ENCODE measurements at places on chromosomes 6 and 20.

DNA sequence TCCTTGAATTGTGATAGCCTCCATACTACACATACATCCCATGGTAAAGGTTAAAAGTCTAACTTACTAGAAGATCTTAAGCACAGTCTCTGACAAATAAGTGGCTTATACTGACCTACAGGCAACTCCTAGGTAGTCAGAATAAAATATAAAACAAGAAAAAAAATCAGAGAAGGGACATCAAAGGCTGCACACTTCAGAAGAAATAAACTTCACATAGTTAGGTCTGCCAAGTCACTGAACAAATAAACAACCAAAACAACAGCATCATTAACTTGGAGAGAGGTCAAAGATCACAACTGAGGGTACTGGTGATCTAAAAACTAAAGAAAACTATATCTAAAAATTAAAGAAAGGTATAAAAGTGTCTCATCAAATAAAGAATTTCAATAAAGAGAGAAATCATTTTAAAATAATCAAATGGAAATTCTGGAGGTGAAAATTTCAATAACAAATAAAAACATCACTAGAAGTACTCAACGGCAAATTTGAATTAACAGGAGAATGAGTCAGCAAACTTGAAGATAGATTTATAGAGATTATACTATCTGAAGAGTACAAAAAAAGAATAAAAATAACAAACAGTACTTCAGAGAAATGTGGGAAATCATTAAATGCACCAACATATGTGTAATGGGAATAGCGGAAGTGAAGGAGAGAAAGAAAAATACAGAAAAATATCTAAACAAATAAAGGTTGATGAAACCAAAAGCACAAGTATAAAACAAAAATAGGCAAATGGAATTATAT lies 88.0 kb upstream of the UST start:
- DNase-seq, result no peak

DNA sequence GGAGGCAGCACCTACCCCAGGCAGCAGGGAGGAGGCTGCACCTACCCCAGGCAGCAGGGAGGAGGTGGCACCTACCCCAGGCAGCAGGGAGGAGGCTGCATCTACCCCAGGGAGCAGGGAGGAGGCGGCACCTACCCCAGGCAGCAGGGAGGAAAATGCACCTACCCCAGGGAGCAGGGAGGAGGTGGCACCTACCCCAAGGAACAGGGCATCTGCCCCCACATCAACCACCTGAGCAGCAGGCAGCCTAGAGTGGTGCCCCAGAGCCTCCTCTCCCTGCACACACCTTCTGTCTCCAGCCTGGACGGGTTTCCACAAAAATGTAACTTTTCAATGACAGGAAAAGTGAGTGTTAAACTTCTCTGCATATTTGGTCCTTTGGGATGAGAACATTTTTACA lies 10.2 kb downstream of the KCNQ2 start:
- DNase-seq, result no peak

GRCh38 chr6:37684801-37685200 lies 12.9 kb downstream of the MDGA1 start:
- no peak for DNase-seq

- no peak for DNase-seq
Observed at GRCh38 chr6:55668591-55668990, 89.6 kb upstream of the HMGCLL1 start.

DNA sequence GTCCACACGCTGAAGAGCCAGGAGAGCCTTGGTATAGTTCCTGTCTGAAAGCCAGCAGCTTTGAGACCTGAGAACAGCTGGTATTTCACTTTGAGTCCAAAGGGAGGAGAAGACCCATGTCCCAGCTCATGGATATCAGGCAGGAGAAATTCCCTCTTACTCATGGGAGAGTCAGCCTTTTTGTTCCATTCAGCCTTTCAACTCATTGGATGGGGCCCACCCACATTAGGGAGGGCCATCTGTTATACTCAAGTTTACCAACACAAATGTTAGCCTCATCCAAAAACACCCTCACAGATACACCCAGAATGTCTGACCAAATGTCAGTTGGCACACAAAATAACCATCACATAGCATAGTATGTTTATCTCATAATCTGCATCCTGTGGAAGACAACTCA lies 80.1 kb downstream of the GMDS start:
- no peak for DNase-seq

DNA sequence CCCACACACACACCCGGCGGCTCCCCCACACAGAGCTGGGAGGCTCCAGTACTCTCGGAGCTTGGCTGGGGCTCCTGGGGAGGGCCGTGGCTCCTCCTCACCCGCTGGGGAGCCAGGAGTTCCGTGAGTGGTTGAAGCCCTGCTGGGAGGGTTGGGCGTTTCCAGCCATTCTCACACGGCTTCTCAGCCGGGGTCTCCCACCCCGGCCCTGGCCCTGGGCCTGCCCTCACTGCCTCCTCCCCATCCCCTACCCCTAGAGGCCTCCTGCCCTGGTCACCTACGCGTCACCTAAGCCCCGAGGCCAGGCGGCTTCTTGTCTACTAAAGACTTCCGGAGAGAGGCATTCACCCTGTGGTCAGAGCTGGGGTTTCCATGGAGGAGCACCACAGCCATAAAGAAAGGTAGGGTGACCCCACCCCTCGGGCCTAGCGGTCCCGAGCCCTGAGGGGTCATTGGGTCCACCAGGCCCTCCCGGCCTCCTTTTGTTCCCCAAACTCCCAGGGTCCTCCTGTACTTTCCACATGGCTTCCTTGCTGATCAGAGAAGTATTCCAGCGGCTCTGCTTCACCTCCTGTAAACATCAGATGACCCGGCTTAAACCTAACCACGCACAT lies 99.3 kb downstream of the TTLL2 start:
- DNase-seq, result no peak

DNA sequence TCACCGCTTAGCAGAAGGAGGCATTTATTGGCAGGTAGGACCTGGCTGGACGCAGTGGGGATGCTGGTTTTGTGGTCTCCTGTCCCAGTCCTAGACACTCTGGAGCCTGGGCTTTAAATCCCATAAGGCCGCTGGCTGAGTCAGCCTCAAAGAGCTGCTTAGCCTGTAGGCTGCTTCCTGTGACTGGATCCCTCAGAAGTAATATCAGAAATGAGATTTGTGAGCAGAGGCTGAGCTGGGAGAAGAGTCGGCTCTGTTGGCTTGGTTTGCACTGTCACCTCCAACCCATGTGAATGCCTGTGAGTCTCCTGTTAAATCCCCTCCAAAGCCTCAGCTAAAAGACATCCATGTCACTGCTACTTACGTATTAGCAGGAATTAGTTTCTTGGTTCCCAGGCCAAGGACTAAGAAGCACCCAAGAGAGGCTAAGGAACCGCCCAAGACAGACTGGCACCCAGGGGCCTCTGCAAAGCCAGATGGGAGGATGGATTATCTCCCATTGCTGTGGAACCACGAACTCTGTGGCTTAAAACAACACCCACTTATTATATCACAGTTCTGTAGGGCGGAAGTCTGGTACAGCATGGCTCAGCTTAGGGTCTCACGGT lies 289.4 kb downstream of the CDC5L start:
- no peak for DNase-seq

DNA sequence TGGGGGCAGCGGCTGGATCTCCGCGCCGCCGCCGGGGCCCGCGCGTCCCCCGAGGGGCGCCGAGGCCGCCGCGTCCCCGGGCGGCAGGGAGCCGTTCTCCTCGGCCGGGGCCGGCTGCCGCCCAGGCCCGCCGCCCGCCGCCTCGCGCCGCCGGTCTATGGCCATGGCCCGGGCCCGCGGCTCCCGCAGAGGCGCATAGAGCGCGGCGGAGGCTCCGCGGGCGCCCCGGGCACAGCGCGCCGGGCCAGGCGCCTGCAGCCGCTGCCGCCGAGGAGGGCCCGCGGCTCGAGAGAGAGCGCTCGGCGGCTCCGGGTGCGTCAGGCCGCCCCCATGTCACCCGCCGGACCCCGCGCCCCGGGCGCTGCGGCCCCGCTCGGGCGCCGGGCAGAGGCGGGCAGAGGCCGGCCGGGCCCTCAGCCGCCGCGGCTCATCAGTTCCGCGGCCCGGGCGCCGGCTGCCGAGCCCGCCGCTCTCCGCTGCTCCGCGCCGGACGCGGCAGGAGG lies 404 bp downstream of the SLC22A23 start:
- no peak for DNase-seq

- DNase-seq, result no peak
Observed at GRCh38 chr6:14217728-14218518, 100.4 kb downstream of the CD83 start.

GRCh38 chr6:161104966-161105365 lies 113.4 kb downstream of the MAP3K4 start:
- DNase-seq, result no peak

GRCh38 chr6:63458480-63459115 lies 113.7 kb upstream of the LOC128125822 start:
- no peak for DNase-seq

DNA sequence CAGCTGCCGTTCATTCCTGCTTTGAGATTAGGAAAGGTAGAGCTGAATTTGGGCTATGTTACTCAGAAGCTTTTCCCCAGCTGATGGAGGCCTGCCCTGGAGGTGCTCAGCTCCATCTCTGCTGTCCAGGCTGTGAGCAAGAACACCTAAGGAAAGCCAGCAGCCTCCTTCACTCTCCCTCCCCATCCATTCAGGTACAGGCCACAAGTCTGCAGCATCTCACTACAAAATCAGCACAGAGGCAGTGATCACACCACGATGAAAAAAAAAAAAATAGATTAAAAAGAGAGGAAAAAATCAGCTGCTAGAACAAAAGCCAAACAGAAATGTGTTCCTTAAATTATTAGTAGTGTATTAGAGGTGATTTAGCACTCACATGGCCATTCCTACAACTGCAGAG lies 515.0 kb downstream of the CDH26 start:
- no peak for DNase-seq

DNA sequence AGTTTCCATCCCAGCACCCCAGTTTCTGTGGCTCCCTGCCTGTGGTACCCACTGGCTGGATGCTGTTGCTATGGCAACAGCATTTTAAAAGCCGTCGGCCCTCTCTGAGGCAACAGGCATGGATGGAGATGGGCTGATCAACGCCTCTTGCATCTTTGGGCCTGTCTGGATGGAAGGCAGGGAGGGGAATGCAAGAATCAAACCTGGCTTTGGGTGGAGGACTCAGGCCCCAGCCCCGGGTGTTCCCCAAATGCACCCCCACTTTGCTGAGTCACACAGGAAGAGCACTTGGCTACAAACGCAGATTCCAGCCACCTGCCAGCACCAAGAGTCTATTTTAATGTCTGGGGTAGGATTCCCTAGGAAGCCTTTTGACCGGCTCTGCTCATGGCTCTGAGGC lies 45.7 kb upstream of the TGM2 start:
- DNase-seq, result no peak

DNA sequence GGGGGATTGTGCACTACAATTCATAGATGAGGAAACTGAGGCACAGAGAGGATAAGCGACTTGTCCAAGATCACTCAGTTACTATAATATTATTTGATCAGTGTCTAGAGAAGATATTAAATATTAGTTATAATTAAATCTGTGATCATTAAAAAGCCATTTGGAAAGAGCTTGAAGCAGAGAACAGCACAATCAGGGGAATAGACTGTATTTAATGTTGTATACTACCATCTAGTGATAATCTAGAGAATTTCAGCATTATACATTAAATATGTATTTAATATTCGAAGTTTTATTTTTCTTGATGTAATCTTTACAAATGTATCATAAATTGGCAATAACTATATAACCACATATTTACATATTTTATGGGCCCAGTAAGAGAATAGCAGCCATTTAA lies 20.1 kb upstream of the MTCL3 start:
- DNase-seq, result no peak

DNA sequence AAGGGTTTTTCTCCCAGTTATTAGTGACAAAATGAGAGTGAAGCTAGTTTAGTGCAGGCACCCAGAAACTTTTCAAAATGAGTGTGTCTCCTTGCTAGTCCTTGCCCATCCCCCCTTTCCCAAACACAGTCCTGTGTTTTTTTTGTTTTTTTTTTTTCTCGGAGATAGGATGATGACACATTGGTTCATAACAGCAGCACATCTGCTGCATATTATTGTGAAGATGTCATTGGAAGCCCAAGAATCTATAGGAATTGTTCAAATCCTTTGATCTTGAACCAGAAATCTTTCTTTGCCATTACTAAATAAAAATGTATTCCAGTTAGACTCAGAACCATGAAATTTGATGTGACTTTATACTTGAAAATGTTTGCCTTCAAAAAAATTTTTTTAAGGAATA lies 162.4 kb downstream of the FRK start:
- DNase-seq, result no peak

GRCh38 chr6:9131616-9132015 lies 696.3 kb upstream of the SLC35B3 start:
- no peak for DNase-seq

- DNase-seq, result no peak
Observed at GRCh38 chr6:126914801-126915200, 203.7 kb upstream of the RSPO3 start.

DNA sequence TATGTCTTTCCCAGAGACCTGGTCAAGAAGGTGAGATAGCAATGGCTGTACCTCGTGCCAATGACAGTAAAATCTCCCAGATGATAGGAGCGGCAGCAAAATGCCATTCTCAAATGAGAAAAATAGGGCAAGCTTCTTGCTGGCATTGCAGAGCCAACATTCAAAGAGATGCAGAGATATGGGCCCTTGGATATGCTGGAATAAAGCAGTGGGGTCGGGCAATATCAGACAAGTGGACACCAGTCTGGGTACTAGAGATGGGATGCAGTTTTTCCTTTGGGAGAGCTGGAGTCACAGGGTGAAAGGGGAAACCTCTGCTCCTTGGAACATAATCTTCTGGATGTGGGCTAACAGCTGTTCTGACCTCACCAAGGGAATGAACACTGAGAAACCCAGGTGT lies 29.0 kb downstream of the GSTA4 start:
- DNase-seq, result no peak

DNA sequence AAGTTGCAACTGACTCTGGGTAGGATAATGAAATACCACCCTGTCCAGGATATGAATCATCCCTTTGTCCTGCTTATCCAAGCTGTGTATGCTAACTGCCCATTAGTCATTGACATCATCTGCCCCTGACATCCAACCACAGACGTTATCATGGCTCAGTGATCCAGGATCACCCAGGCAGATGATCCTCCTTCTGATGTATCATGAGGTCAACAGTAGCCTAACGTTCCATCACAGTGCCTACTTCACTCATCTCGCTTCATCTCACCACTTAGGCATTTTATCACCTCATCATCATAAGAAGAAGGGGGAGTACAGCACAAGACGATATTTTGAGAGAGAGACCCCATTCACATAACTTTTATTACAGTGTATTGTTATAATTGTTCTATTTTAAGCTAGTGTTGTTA lies 13.4 kb upstream of the BTN3A2 start:
- no peak for DNase-seq

- no peak for DNase-seq
Observed at GRCh38 chr20:25495189-25495824, 87.8 kb downstream of the GINS1 start.

- no peak for DNase-seq
Observed at GRCh38 chr6:3426927-3427686, 29.7 kb downstream of the SLC22A23 start.

GRCh38 chr6:90297867-90298381 lies 1.3 kb upstream of the BACH2 start:
- DNase-seq, result no peak

DNA sequence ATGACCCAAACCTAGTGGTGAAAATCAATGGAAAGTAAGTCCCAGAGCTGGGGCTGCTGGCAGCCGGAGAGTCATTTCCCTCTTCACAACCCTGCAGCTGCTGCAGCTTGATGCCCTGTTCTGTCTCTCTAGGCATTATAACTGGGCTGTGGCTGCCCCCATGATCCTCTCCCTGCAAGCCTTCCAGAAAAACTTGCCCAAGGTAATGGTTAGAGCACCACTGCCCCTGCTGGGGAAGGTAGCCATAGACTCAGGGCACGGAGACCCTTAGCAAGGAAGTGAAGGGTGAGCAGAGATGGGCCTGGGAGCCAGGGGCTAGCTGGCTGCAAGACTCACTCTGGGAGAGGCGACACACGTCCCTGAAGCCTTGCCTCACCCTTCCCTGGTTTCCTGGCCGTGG lies 12.0 kb downstream of the LPIN3 start:
- DNase-seq, result no peak

Data from activated CD4-positive, CD25-positive, alpha-beta regulatory T cell treated with anti-CD3 and anti-CD28 coated beads, Interleukin-2, amount 50 U/mL, for 72 hours (primary cell).